ENCODE measurements at places on chromosomes 1 and 21.

- DNase-seq = no peak
Measured at GRCh38 chr1:76269155-76269554, 194.6 kb downstream of the ST6GALNAC3 start.

DNA sequence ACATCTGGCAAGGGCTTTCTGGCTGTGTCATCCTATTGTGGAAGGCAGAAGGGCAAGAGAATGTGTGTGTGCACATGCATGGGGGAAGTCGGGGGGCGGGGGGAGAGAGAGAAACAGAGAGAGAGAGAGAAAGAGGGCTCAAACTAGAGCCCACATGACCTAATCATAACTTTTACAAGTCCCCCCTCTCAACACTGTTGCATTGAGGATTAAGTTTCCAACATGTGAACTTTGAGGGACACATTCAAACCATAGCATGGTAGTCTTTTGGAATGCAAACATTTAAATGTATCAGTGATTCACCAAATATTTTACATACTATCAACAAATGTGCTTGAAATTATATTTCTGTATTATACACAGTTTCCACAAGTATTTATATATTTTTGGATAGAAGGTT, 655.4 kb upstream of the B3GALT2 start:
- no peak for DNase-seq

DNA sequence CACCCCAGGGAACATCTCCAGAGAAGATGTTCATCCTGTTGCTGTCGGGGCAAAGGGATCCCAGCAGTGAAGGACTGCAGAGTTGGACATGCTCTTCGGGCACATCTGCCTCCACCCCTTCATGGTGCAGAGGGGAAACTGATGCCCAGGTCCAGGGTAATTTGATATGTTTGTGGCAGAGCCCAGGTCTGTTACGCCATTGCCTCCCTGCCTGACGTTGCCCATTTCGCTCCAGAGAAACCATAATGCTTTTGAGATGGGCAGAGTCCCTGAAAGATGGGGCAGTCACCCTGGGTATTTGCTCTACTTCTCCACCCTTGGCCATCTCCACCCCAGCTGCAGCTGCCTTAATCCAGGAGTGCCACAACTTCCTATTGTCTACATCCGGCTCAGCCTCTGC, 290.4 kb upstream of the POU3F1 start:
- no peak for DNase-seq

DNA sequence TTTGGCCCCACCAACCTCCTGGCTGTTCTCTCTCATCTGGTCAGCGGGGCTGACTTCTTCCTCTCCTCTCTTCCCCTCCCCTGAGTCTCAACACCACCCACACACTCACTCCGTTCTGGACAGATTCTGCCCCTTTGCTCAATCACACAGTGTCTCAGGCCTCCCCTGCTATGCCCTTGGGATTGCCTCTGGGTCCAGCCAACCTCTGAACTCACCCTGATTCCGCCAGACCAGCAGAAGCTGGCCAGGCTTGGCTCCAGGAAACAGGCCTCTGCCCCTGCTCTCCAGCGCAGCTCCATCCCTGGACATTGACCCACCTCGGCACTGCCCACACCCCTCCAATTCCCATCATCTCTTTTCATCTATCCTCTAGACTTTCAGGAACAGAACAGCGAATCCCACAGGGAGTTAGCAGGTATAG, 22.1 kb downstream of the AHDC1 start:
- no peak for DNase-seq

GRCh38 chr1:51648180-51649109, 31.6 kb downstream of the OSBPL9 start:
- peak; percentile 79 for DNase-seq

DNA sequence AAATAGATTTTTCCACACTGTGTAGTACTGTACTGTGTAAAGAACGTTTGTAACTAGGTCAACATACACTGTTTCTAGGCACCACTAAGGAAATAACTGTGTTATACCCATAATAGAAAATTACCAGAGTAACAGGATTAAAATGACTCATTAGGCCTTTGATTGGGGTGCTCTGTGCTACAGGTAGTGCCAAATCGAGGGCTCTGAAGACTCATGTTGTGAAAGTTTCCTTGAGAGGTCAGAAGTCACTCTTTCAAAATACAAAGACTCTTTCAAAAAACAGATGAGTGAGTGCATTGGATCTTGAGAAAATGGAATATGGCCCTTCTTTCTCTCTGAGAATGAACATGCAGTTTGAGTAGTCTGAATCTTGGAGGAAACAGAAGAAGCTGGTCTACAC, 143.0 kb downstream of the MRPL39 start:
- no peak for DNase-seq

DNA sequence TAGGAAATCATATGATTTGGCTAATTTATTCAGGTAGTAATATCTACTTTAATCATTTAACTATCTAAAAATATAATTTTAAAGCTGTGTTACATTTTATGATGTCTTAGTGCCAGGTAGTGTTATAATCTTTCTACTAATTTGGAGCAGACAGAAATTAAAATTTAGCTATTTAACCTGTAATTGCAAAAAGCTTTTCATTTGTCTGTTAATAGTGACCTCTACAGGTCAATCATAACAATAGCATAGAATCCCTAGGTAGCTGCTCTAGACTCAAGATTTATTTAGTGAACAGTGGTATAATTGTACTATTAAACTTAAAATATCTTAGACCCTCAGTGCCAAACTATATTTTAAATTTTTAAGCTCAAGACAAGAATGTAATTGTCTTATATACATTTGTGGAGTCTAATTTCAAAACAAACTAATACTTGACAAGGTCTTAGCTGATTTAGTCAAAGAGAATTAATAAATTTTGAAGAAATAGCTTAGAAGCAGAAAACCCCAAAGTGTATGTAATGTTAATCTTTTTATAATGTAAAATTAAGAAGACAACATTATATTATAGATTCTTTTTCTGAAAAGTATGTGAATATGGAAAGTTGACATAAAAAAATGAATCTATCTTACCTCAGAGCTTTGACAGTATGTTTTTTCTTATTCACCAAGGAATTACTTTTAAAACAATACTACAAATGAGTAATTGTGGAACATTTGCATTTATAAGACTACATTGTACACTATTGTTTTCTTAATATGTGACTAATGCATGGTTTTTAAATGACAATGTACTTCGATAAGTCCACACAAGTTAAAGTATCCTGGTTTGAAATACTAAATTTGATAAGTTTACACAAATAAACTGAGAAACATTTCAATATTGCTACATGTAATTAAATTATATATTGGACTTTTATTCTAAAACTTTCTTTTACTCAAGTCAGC, 64.1 kb upstream of the RNPC3 start:
- DNase-seq = no peak

DNA sequence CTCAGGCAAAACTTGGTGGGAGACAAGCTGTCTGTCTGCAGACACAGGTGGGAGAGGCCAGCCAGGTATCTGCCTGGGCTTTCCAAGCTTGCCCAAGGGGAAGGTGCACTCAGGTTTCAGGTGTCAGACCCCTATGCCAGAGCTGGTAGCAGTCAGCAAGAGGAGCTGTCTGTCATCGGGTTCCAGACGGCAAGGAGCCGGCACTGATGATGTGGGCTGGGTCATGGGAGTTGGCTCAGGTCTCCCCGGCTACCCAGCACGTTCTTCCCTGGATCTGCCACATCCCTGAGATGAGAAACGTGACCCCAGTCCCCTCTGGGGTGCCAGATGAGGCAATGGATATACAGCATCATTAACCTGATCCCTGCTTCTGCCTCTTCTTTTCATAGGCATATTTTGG, 23.0 kb downstream of the TMCC2 start:
- DNase-seq = no peak

DNA sequence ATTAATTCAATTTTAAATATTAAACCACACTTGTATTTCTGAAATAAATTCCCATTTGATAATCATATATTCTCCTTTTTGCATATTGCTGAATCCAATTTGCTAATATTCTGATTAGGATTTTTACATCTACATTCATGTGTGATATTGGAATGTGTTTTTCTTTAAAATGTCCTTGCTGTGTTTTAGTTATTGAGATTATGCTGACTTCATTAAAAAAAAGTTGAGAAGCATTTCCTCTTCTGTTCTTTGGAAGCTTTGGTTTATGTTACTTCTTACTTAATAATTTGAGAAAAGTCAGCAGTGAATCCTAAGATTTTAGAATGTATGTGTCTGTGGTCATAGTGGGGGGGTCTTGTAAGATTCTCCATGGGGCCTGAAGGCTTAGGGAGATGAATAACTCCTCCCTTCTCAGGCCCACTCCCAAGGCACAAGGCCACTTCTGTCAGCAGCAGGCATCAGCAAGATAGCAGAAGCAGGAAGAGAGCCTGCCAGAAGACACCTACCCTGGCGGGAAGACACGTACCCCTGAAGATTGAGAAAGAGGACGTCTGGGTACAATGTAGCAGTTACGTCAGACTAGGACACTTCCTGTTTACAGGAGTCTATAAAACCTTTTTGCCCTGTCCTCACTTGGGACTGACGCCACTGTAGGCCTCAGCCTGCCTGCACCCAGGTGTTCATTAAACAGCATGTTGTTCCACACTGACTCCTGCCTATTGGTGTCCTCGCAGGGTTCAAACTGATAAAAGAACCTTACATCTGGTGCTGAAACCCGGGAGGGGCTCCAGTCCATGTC, 56.9 kb downstream of the ODF2L start:
- DNase-seq = no peak

GRCh38 chr1:22297999-22298398, 153.7 kb upstream of the ZBTB40 start:
- no peak for DNase-seq

DNA sequence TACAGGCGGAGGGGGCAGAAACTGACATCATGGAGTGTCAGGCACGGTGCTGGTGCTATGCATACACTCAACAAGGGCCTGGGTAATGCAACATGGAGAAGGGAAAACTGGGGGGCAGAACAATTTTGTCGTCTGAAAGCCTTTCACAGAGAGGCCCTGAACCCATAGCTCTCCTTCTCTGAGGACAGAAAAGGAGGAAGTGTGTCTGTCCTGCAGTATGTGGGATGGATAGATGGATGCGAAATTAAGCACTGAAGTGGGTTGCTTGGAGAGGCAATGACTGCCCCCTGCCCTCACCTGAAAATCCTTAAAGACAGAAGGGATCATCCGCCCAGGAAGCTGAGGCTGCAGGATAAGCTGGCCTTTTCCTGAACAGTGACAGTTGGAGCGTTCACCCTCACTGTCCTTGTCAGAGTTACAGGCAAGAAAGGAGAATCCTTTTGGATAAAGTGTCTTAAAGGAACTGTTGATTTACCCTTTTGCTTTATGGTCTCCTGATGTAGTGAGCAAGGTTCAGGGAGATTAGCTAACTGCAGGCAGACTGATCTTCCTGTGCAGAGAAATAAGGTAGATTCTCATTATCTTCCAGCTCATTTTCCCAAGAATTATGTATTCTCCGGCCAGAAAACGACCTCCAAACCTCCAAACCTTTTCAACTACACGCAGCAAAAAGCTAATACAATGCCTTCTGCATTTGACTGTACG, 1.6 kb upstream of the FAM20B start:
- DNase-seq = no peak

GRCh38 chr1:86997538-86997937, 83.1 kb downstream of the HS2ST1 start:
- DNase-seq = no peak

DNA sequence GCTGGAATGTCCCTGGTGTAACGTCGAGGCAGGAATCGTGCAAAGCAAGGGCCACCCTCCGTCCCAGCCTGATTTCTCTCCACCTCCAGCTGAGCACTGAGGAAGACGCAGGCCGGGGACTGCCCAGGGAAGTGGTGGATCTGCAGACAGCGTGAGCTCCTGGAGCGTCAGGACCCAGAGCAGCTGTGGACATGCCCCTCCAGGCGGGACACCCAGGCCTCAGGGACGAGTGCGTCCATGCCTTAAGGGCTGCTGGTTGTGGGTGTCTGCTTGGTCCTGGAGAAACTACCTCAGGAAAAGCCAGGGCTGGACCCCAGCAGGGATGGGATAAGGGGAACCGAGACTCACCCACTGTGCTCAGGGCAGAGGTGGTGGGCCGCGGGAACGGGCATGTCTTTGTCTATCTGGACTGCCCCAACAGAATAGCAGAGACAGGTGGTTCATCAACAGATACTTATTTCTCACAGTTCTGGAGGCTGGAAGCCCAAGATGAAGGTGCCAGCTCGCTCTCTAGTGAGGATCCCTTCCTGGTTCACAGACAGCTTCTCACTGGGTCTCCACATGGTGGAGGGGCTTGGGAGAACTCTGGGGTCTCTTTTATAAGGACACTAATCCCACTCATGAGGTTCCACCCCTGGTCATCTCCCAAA, 5.8 kb upstream of the MMEL1 start:
- DNase-seq = no peak

- no peak for DNase-seq
Measured at GRCh38 chr1:152873495-152873894, 4.6 kb upstream of the SMCP start.

DNA sequence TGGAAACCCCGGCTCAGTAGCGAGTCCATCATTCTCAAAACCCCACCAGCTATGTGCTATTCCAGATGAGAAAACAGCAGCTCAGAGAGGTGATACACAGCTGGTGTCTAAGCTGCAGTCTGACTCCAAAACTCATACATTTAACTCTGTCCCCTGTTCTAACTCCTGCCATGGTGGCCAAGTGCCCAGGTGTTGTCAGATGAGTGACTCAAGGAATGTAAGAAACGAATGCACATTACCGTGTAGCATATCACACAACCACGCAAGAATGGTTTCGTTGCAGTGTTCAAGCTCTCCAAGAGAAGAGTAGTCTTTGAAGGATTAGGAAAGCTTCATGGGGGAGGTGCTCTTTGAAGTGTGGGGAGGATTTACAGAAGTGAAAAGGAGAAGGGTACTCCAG, 4.7 kb upstream of the XKR8 start:
- no peak for DNase-seq

DNA sequence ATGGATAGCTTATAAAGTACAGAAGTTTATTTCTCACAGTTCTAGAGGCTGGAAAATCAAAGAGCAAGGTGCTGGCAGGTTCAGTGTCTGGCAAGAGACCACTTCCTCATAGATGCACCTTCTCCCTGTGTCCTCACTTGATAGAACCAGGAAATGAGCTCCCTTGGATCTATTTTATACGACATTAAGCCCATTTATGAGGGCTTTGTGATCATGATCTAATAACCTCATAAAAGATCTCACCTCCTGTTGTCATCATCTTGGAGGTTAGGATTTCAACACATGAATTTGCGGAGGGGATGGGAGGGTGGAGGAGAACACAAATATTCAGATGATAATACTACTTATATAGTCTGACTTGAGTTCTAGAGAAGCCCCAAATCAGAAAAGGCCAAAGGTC, 222.1 kb upstream of the SNX7 start:
- DNase-seq = no peak

GRCh38 chr1:206784471-206784903, 12.2 kb upstream of the IL10 start:
- no peak for DNase-seq

- DNase-seq = no peak
Measured at GRCh38 chr1:24536391-24536840, 19.5 kb upstream of the NCMAP start.

Measured in endodermal cell (in vitro differentiated cells).